Mesenteric fat pad (tissue), 1 donor: ENCODE measurements at places on chromosomes 6 and 20. TPM values are rescaled to one million over a fixed set of nuclear protein-coding genes. Genes with fewer than 3 reads are reported as not detected.

DNA sequence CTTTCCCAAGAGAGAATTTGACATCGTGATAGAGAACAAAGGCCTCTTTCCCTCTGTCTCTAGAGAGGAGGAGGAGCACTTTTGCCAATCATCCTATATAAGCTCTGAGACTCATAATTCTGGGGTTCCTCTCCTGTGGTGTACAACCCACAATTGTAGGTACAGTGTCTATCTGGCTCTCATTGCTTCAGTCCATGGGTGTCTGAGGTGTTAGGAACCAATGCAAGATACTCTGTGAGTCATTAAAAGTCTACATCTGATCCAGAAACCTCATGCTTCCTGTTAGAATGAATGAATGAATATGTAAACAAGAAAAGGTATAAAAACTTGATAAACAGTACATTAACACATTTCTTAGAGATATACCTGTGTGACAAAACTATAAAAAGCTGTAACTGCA lies 356.7 kb downstream of the QKI start:
- DNase-seq = no peak

- no peak for DNase-seq
Measured at GRCh38 chr20:49575551-49576060, 7.7 kb upstream of the PTGIS start.

DNA sequence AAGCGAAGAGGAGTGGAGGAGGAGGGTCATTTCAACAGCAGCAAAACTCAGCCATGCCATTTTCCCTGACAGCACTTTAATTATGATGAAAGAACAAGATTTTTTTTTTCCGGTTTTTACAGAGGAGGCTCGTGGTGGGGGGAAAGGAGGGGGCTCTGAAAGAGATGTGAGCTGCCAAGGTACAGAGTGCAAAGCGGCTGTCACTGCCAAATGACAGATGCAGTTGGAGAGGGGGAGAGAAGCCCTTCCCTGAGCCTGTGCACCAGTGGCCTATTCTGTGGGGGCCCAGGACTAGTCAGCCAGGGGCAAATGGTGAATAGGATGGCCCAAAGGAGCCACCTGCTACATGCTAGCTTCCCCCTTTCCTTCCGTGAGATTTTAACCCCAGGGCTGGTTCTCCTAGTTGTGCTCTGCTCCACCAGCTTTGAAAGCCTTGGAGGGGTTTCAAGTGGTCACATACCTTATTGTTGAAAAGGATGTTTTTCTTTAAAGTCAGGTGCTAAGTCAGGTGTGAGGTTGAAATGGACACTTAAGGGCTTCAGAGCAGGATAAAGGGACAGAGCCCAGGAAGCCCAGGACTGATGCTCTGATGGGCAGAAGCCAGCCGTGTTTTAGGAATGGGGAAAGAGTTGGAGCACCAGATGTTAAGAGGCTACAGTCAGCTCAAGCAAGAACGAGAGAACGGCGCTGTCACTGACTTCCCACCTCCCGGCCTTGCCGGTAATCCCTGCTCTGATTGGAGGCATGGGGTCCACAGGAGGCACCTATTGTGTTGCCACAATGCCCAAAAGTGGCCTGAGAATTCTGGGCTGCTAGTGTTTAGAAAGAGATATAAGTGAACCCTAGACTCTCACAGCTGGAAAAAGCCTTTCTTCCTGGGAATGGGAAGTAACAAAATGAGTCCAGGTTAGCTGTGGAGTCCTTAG lies 24.8 kb downstream of the GNAS start:
- DNase-seq = no peak

DNA sequence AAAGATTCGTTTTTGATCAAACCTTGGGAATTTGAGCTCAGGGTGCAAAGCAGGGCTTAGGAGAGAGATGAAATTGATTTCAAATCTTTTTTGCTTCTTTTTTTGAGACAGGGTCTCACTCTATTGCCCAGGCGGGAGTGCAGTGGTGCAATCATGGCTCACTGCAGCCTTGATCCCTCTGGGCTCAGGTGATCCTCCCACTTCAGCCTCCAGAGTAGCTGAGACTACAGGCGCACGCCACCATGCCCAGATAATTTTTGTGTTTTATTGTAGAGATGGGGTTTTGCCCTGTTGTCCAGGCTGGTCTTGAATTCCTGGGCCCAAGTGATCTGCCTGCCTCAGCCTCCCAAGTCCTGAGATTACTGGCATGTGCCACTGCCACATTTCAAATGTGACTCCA lies 58.7 kb downstream of the DOK5 start:
- DNase-seq = no peak

DNA sequence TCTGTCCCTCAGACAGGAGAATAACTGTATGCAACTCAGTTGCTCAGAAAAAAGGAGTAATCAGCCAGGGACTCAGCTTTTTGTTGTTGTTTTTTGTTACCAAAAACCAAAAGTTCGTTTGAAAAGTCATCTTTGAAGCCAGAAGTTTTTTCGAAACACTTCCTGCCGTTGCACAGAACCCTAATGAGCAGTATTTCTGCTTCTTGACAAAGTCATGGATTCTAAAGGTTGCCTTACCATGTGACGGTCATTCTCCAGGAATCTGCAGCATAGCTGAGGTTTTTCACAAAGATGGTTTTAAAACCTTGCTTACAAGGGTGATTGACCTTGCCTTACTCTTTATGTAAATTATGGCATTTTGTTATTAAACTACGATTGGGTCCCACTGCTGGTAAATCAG lies 1.9 kb downstream of the RAB32 start:
- DNase-seq = no peak

- peak; percentile 75 for DNase-seq
Measured at GRCh38 chr20:25318471-25319240, 70.8 kb downstream of the PYGB start.

DNA sequence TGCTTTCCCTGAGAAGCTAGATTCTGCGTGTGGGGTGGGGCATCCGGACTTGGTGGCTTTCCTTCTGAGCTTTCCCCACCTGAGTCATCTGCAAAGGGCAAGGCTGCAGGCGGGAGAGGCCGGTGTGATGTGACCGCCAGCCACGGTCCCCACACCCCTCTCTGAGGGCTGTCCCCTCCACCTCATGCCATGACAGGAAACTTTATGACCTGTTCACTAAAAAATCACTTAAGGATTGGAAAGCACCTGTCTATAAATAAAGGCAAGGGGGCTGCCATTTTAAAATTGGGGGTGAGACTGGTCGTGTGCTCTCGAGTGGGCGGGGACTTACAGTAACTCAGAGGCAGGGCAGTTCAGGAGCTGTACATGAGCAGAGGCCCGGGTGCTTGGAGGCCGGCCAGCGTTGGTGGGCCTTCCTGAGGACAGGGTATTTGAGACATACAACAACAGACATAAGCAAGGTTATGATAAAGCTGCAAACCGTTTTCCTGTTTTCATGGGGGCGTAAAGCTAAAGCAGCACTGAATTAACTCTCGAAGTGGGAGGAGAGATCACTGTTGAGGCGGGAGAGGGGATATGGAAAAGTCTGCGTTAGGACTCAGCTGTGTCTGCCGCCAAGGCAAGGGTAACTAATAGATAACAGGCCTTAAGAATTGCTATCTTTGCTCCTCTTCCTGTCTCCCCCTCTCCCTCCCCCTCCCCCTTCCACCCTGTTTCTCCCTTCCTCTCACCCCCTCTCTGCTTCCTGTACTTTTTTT lies 16.1 kb upstream of the SERPINB1 start:
- DNase-seq = no peak

GRCh38 chr20:37828684-37829083 lies 74.2 kb upstream of the VSTM2L start:
- no peak for DNase-seq

- DNase-seq = no peak
Measured at GRCh38 chr20:56932575-56933330, 303.6 kb downstream of the TFAP2C start.

DNA sequence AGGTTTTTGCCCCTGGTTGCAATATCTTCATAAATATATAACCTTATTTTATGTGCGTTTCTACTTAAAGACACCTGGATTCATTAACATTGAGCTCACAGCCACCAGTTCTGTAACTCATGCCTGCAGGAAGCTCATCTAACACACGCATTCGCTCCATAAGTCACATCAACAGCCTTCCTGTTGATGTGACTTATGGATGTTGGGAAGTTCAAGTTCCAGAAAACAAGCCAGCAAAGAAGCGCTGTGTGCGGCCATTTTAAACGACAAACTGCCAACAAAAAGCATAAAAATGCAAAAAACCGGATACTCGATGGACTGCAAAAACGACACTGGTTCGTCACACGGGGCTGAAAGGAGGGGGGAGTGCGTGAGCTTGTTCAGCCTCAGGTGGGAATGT lies 77.9 kb upstream of the NFATC2 start:
- no peak for DNase-seq

GRCh38 chr20:33787253-33787891 lies 23.8 kb upstream of the CHMP4B start:
- DNase-seq = no peak

DNA sequence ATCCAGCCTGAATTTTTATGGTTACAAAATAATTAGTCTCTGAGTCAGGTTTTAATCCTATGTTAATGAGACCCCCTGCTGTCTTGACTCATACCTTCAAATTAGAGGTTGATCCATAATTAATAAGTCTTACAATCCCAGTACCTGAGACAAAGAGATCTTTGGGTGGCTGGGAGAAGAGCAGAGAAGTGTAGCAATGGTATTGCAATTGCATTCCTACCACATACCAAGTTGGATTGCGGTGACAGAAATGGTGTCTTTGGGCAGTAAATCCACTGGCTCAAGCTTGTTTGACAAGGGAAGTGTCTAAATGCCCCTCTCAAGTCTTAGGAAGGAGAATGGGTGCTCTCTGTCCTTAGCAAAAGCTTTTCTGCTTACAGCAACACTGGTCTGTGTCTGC lies 150.4 kb downstream of the BTBD3 start:
- no peak for DNase-seq

DNA sequence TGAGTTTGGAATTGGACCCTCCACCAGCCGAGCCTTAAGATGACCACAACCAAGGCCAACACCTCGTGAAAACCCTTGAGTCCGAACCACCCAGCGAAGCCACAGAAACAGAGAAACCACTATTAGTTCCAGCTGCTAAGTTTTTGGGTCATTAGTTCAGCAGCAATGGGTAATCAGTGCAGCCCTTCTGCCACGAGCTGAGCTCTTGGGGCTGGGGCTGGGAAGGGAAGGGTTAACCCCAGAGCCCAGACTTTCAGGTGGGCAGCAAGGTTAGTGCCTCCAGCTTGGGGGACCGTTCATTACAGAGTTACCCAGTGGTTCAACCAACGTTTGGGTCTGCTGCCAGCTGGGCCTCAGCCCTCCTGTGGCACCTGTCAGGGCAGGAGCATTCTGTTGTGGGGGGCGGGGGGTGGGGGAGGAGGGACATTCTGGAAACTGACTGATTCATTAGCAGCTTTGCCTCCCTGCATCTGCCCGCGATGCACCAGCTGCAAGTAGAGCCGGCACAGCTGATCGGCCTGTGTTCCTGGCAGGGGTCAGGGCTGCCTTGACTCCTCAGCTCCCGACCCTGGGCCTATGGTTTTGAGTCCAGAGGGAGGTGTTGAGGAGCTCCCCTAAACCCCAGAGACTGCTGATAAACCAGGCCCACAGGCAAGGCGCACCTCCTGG lies 52.7 kb downstream of the TGM2 start:
- DNase-seq = no peak

DNA sequence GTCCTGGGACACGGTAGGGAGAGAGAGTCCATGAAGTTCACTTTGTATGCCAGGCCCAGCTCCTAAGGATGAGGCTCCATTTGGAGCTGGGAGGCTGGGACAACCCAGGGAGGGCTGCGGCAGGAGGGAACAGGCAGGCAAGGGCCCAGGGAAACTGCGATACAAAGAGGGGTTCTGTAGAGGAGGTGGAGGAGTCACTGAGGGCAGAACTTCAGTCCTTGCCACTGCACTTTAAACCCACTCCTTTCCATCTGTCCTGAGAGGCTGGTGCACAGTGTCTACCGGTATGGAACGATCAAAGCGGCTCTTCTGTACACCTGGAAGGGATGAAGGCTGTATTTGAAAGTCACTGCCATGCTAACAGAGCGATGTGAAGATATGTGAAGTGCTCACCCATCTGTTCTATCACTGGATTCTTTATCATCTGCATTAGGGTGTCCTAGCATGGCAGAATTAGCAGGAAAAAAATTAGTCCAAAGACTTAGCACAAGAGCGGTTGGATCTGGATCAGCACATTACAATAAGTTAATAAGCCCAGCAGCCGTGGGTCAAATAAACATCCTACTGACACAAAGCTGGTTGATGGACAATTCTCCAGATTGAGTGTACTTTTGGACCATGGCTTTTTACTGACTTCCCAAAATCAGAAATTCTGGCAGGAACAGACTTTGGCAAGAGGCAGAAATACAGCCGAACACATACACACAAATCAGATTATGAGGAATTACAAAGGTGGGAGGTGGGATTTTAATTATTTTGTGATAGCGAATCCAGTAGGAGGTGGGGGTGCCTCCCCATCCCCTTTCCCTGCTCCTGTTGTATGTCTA lies 20.9 kb upstream of the ZFAND3 start:
- no peak for DNase-seq

DNA sequence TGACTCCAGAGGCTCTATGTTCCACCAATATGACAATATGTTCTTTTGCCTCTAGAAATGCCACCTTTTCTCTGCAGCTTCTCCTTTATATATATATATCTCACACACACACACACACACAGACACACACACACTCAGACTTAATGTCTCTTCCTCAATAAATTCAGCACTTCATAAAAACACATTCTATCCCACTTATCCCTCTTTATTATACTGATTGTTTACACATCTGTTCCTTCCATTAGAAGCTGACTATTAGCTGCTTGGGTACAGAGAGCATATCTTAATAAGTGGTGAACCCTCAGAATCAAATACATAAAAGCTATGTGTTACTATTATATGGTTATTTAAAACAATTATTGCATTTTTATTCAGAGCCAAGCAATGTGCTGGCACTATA lies 23.3 kb downstream of the NRSN1 start:
- no peak for DNase-seq

DNA sequence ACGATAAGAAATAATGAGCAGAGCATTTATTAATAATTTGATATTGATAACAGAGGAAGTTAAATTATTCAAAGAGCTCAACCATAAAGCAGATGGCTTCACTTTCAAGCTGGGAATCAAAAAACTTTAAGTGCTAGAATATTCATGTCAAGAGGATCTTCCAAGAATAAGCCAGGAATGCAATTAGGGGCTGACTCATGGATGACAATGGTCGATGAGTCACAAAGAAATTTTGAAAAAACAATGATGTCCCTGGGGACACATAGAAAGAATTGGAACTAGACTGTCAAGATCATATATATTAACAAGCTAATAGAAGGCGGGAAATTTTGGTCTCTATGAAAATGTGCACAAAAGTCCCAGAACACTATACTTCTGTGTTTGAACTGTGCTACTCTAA lies 304.1 kb downstream of the LAMA2 start:
- no peak for DNase-seq

- DNase-seq = peak; percentile 72
Measured at GRCh38 chr20:38286586-38287531, 17.1 kb upstream of the BPI start.

The BPIFB1 gene
- total RNA-seq = not detected

The INSM1 gene
- total RNA-seq = not detected

The RSPO4 gene
- total RNA-seq = not detected
